Common myeloid progenitor, CD34-positive (primary cell): ENCODE measurements at places on chromosomes 4 and X.

DNA sequence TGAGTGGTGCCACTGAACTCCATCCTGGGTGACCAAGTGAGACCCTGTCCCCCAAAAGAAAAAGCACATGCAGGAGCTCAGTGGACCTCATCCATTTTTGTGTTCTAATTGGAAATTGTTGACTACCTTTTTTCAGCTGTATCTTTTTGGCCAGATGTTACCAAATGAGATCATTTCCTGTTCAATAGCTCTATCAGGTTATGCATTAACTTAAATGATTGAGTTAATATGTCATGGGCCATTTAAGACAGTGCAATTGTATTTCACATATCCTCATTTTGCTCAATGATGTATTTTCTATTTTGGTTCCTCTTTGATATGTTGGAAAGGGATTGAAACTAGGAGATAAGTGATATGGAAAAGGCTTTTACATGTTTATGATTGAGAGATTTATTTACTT lies 26.2 kb upstream of the RHOH start:
- no peak for DNase-seq

DNA sequence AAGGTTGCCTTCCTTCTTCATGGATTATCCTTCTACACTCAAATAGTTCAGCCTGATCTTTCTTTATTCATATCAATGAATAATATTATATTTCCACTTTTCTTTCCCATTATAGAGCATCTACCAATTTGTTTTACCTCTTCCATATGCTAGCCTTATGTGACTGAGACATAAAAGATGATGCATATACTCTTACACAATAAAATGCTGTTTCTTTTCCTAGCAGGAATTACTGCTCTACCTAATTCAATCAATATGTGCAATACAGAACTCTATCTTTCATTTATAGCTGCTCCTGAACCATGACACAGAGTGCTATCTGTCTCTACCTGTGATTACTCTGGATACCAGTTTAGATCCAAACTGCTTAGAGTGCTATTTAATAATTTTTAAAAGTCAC lies 2334.0 kb downstream of the PCDH7 start:
- DNase-seq: no peak

GRCh38 chrX:108453841-108454240 lies 14.2 kb downstream of the COL4A5 start:
- DNase-seq: no peak

DNA sequence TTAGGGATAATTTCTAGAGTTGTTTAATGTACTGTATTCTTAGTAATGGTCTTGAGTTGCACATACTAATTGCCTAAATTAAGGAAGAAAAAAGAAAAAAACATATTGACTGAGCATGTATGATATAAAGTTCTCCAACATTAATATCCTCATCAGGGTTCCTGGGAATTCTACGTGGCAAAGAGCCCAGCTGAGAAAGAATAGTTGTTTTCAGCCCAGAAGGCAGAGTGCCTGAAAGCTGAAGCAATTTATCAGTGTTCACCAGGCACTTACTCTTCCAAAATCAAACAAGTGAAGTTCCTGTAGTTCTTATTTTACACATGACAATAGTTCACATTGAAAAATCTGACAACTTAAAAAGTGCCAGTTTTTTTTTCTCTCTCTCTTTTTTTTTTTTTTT lies 27.7 kb downstream of the YIPF7 start:
- DNase-seq: no peak

DNA sequence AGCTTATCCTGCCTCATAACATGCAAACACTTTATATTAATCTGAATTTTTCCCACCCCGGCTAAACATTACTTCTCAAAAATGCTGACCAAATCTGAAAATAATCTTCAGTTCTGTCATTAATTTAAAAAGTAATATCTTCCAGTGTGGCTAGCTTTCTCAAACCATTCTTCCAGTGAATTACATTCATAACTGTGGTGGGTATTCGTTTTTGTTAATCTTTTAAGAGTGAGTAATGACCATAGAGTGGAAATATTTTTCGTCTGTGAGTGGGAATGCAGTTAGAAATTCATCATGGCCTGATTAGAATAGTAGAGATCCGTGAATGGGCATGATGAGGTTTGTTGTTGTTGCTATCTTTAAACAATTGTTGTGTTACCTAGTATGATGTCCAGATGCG lies 138.6 kb upstream of the SFRP2 start:
- no peak for DNase-seq

- no peak for DNase-seq
Observed at GRCh38 chr4:89674876-89675459, 162.0 kb downstream of the SNCA start.

DNA sequence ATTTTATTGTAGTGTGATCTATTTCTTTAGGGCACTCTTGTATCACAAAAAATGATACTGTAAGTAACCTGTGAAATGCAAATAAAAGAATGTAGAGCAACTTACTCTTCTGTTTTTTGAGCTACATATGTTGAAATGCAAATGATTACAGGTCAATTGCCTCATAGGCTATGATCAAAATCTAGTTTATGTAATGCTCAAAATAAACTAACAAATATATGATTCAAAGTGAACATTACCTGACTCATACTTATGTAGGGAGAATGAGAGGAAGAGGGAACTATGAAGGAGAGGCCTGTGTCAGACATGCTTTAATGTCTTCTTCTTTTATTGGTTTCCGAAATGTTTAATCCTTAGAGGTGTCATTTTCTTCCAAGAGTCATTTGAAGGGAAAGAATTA lies 5.0 kb upstream of the RPS6KA3 start:
- DNase-seq: no peak

GRCh38 chr4:4848540-4848939 lies 10.9 kb upstream of the MSX1 start:
- no peak for DNase-seq

- no peak for DNase-seq
Observed at GRCh38 chr4:68361146-68361589, 11.3 kb upstream of the YTHDC1 start.

DNA sequence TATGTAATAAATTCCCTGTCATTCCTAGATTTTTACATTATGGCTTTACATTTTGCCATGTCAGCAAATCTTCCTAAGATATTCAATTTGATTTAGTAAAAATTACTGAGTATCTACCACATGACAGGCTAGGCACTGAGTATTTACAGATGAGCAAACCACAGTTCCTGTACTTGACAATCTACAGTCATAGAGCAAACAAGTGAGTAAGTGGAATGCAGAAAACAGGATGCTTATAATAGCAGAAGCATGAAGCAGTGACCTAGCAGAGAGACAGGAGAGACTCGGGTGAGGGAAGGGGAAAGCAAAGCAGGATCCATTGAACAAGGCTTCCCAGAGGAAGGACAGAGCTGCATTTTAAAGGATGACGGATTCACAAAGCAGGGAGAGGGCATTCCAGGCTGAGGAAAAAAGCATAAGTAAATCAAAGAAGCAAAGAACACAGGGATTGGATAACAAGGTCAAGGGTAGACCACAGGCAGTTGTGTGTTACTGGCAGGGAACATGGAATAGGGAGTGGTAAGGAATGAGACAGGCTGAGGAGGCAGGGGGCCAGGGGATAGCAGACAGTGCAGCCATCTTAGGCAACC lies 124.7 kb upstream of the C1QTNF7 start:
- DNase-seq: no peak

GRCh38 chrX:17584248-17584681 lies 153.0 kb upstream of the SCML1 start:
- DNase-seq: no peak

DNA sequence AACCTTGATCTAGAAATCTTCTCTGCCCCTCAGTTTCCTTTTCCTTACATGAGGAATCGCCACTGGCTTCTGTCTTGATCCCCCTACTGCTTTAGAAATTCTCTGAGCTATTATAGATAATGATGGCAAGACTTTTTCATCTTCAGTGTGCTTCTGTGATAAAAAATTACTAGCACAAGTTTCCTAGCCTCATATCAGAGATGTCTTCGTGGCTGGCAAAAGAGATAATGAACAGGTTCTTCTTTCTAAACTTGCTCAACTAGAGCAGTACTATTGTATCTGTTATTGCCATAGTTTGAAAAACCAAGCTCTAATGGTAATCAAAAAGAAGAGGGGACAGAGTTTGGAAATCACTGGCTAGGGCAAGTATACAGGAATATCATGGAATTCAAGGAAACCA lies 4.1 kb upstream of the PDGFC start:
- no peak for DNase-seq
